HAP-1 (cell line): ENCODE measurements at places on chromosomes 7 and 10.

GRCh38 chr7:44081266-44081748 is 1.0 kb downstream of the POLM start:
- DNase-seq = no peak

- no peak for DNase-seq
Measured at GRCh38 chr7:21771266-21771665, 174.4 kb downstream of the CDCA7L start.

- no peak for DNase-seq
Measured at GRCh38 chr10:79947083-79947415, 1.9 kb downstream of the SFTPD start.

GRCh38 chr10:76643511-76643911 is 994.1 kb downstream of the KCNMA1 start:
- DNase-seq = no peak

DNA sequence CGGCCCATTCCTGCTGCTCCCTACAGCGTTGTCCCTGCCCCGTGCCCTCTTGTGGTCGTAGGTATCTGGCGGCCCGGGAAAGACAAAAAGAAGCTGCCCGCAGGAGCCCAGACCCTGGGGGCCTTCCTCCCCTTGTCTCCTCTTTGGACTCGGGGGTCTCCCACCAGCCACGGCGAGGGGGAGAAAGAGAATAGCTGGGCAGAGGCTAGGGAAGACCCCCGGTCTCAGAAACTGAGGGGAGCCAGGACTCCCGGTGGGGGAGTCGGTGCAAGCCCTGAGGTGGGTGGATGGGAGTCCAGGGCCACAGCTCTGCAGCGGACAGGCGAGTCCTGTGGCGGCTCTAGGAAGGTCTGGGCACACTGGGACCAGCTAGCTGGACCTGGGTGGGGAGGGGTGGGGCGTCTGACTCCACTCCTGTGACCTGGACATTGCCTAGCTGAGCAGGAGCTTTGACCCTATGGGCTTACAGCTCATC is 1.3 kb upstream of the SH2D4B start:
- no peak for DNase-seq

DNA sequence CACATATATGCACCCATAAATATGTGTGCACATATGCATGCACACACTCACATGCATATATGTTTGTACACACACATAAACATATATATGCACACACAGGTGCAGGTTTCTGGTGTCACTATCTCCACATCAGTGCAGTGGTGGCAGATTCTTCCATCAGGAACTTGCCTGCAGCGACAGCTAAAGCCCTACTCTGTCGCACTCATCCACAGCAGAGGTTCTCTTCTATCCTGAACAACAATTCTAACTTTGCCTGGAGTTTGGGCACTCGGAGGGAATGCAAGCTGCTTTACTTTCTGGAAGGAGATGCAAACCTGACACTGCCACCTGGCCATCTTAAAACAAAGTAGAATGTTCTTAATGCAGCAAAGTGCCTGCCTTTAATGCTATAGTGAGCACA is 745.8 kb downstream of the GRID1 start:
- no peak for DNase-seq

DNA sequence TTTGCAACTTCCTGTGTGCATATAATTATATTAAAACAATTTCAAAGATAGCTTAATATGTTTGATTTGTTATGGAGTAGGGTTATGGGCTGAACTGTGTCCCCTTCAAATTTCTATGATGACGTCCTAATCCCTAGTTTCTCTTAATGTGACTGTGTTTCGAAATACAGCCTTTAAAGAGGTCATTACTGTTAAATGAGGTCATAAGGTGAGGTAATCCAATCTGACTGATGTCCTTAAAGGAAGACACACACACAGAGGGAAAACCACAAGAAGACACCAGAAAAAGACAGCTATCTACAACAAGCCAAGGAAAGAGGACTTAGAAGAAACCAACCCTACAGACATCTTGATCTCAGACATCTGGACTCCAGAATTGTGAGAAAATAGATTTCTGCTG is 407.4 kb downstream of the MAGI2 start:
- no peak for DNase-seq

DNA sequence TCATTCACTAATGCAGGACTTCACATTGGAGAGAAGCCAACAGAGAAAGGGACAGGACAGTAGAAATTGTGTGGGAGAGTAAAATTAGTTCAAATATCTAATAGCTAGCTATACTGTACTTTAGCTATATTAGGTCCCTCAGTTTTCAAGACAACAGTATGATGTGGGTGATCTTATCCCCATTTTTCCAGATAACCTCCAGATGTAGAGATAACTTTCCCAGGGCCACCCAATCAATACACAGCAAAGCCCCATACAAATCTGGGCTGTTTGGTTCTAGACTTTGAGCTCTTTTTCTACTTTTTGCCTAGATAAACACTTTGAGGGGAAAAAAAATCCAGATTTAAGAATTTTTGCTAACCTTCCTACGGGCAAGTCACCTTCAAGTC is 482 bp upstream of the CLDN12 start:
- DNase-seq = no peak

DNA sequence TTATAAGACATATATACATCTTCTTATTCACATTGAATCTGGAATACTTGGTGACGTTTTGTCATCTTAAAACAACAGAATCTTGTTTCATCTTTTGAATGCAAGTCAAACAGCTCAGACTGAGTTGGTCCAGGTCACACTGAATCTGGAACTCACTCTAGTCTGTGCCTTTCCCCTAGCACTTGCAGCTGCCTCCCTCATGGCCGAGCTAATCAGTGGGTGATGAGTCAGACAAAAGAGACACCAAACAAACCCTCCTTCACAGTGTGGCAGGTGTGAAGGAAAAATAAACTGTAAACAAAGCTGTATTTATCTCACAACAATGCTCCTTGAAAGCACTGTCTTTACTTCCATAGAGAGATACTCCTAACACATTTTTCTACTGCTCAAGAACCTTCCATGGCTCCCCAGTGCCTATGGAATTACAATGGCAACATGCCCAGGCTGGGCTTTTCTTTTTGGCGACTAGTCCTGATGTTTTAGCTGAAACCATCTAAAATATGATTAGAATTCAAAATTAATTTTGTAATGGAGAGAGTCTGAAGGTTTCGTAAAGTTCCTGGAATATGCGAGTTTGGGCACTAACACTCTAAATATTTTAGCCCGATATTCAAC is 140.0 kb downstream of the ZNF365 start:
- DNase-seq = no peak

DNA sequence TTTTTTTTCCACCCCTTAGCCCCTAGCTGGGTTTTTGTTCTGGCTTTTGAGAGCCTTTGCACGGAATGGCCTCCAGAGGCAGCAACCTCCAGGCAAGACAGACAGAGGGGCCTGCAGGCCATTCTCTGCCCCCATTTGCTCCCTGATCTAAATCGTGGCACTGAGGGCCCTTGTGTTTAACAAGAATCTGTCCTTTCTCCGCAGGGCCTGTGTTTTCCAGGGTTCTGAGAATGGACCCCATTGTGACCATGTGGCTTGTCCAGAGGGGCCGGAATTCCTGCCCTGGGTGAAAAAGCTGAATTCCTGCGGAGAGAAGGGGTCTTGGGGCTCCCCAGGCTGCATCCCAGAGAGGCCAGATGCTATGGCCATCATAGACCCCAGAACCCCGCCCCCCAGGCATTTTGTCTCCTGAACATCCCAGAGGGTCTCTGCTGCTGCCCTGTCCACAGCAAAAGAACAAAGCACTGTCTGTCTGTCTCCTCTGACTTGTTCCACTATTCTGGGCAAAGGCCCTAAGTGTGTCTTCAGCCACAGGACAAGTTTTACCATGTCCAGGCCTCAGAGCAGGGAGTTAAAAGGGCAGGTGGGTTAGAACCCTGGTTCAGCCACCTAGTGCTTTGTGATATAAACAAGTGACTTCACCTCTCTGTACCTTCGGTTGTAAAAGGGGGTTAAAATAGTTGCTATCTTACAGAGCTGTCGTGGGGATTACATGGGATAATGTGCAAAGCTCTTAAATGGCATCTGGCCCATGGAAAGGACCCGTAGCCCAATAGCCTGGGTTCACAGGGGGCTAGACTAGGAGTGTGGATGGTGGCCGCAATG is 155.6 kb downstream of the SH3PXD2A start:
- DNase-seq = no peak

GRCh38 chr10:21533467-21534279 is at the start of gene MLLT10:
Gene MLLT10, plus strand, starts transcription at chr10:21534232. Its CDS starts 413 bp downstream, at chr10:21534645.
- DNase-seq = peak; percentile 96

GRCh38 chr7:16921644-16922257 is 40.0 kb upstream of the AGR3 start:
- no peak for DNase-seq

DNA sequence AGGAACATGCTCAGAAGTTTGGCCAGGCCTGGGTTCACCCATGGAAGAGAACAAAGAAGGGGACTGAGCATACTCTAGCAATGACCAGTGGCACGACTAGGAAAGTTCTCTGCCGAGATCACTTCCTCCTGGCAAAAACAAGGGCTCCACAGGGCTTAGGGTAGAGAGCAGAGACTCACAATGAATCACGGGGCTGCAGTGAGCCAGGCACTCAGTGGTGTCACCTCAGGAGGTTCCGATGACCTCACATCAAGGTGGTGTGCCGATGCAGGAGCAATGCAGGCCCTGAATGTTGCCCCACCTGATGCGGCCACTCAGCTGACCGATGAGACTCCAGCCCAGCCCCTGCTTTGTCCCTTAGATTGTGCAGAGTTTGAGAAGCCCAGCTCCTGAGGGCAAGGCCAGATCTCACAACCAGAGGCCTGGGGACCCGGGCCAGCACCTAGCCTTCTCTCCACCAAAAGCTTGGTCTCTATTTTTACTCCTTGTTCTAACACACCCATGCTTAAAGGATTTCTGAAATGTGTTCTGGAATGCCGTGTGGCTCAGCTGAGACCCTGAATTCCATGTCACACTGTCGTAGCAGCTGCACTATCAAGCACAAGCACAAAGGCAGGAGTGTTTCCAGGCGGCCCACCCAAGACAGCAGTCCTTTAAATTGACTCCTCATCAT is 60.9 kb downstream of the COBL start:
- DNase-seq = no peak

DNA sequence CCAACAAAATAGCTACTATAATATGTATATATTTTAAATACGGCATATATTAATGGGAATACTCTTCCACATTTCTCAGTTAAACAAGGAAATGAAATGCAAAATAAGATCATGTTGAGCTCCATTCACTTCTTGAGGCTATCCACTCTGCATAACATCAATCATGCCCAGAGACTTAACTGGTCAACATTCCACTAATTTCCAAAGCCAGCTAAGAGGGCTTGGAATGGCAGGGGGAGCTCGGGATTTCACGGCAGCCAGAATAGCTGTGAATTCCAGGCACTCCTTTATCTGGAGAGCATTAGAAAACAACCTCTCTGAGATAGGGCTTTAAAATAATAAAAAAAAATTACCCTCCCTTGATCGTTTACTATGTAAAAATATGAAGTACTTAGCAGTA is 194.9 kb upstream of the CDCA7L start:
- no peak for DNase-seq

DNA sequence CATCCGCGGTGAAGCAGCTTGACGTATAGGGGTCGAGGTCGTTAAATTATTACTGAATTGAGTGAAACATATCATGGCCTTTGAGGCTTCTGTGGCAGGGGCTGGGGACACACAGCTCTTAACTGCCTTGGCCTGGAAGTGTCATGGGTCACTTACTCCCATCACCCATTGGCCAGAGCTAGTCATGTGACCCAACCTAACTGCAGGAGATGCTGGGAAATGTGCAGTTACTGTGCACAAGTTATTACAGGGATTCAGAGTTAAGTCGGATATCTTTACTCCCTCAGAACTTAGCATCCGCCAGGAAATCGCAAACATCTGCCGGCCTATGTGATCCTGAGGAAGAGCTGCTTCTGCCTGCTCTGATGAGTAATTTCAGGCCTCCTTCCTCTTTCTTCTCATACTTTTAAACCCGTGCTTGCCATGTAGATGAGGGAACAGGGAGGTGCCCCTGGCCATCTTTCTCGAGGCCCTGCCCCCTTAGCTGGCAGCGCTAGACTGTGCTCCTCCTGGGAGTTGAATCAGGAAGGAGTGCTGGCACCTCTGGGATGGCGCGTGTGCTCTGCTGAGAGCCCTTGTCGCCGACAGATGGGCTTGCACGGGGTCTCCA is 203.6 kb downstream of the TCF7L2 start:
- no peak for DNase-seq

DNA sequence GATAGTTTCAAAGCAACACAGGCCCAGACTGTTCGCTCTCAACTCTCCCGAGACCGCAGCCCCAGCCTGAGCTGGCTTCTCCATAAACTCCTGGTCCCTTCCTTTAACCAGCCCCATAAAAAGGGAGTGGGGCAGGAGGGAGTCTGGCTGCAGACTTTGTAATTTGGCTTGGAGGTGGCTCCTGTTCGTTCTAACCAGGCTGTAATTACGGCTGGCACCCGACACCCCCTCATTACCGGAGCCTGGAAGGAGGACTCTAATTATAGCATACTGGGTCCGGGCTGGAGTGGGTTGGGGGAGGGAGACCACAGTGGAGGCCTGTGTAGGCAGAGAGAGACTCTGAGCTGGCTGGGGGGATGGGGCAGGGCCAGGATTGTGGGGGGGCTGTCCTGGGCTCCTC is 49.7 kb downstream of the UNC5B start:
- no peak for DNase-seq

DNA sequence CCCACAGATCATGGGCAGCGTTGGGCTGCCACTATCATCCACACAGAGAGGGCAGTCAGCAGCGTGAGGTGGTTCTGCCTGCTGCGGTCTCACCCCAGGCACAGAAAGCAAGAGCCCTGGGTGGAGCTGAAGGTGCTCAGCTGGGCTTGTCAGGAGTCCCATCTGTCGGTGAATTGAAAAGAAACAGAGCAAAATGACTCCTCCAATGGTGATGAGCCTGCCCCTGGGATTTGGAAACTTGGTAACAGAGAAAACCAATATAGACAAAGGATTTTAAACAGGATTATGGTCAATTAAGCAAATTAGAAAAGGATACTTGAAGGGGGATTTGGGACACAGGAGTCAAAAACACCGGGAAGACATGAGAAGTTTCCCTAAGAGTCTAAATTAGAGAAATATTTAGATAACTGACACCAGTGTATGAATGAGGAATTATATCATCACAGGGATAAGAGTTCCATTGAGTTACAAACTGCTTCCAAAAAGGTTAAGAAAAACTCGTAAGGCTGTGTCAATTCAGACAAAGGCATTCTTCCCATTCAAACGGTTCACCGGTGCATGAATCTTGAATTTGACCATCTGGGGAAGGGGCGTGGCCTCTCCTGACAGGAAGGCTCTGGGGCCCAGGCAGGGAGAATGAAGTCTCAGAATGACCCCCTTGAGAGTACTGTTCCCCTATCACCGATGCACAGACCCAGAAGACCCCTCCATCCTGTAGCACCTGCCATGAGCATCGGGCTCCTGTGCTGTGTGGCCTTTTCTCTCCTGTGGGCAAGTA is 70.0 kb upstream of the PRSS58 start:
- no peak for DNase-seq

- no peak for DNase-seq
Measured at GRCh38 chr7:139051655-139052054, 15.8 kb upstream of the ZC3HAV1L start.

GRCh38 chr10:5720182-5720581 is 35.5 kb downstream of the TASOR2 start:
- DNase-seq = no peak

GRCh38 chr10:129704786-129705525 is 237.9 kb downstream of the MGMT start:
- no peak for DNase-seq
